ENCODE measurements at places on chromosomes 1 and 21. TPM values are rescaled to one million over a fixed set of nuclear protein-coding genes. Genes with fewer than 3 reads are reported as not detected.
A peak's percentile ranks its signal among the peaks of the same experiment; 100 is the strongest.

SPRR2A gene
- not detected for total RNA-seq

OR2G6 gene
- total RNA-seq: not detected

- H3K36me3 ChIP-seq: no peaks in the 10 kb centered on the region
- no peak overlapping the region for H3K4me3 ChIP-seq
- H3K27me3 ChIP-seq: no peaks in the 10 kb centered on the region
Observed at GRCh38 chr21:27426196-27426595, 459.3 kb upstream of the ADAMTS5 start.

MMP23B gene
- 51.3 TPM for total RNA-seq

GRCh38 chr1:93614541-93614940, 67.1 kb downstream of the BCAR3 start:
- H3K4me1 ChIP-seq: peaks cover 89% of the 10 kb centered on the region
- no peaks in the 10 kb centered on the region for H3K36me3 ChIP-seq

DNA sequence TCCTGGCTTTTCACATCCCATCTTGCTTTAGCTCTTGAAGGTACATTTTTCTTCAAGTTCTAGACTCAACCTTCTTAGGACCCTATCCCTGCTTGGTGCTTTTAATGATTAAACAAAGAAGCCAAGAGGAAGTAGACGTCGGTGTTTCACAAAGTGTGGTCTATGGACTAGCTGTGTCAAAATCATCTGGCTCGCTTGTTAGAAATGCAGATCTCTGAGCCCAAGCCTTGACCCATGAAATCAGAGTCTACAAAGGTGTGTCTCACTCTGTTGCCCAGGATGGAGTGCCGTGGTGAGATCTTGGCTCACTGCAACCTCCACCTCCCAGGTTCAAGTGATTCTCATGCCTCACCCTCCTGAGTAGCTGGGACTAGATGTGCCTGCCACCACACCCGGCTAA, 295.5 kb upstream of the KAZN start:
- H3K27ac ChIP-seq: no peak overlapping the region
- DNase-seq: no peak
- no peaks in the 10 kb centered on the region for H3K36me3 ChIP-seq
- H3K4me3 ChIP-seq: no peak overlapping the region

DNA sequence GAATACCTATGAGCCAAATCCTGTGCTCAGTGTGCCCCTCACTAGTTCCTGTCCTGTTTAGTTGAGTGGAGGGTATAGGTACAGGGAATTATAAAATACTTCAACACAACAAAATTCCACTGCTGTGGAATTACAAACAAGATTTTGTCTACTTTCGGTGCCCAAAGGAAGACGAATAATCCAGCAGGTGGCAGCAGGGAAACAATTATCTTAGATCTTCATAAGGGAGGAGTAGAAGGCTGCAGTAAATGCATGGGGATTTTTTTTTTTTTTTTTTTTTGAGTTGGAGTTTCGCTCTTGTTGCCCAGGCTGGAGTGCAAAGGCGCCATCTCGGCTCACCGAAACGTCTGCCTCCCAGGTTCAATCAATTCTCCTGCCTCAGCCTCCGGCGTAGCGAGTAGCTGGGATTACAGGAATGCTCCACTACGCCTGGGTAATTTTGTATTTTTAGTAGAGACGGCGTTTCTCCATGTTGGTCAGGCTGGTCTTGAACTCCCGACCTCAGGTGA, 2.0 kb upstream of the PIP5K1A start:
- H3K36me3 ChIP-seq: no peaks in the 10 kb centered on the region
- peaks cover 27% of the 10 kb centered on the region for H3K4me1 ChIP-seq
- H3K27ac ChIP-seq: peak overlapping the region; percentile 93
- DNase-seq: peak; percentile 71
- H3K4me3 ChIP-seq: peak overlapping the region; percentile 18

DNA sequence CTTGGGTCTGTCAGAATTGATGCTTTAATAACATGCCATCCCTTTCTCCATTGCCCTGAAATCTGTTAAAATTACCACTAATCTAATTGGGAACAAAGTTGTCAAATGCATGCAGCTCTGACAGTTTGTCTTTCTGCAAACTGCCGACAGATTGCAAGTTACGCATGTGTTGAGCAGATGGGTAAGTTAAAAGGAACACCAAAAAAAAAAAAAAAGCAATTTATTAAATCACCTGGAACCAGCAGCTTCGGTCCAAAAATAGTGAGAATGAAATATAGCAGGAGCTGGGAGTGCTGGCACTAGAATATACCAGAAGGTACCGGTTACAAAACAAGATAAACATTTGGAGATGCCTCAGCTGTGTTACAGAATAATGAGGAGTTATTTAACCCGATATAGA, 149.6 kb upstream of the C1orf87 start:
- H3K36me3 ChIP-seq: no peaks in the 10 kb centered on the region
- no peak for DNase-seq
- H3K4me1 ChIP-seq: no peaks in the 10 kb centered on the region
- H3K4me3 ChIP-seq: no peak overlapping the region
- H3K27me3 ChIP-seq: no peaks in the 10 kb centered on the region

- no peak overlapping the region for H3K4me3 ChIP-seq
- H3K36me3 ChIP-seq: peaks cover 89% of the 10 kb centered on the region
- DNase-seq: no peak
Observed at GRCh38 chr1:24450316-24450715, 34.7 kb downstream of the NIPAL3 start.

- H3K36me3 ChIP-seq: no peaks in the 10 kb centered on the region
- no peak overlapping the region for H3K27ac ChIP-seq
- DNase-seq: no peak
- no peaks in the 10 kb centered on the region for H3K4me1 ChIP-seq
- H3K27me3 ChIP-seq: no peaks in the 10 kb centered on the region
Observed at GRCh38 chr1:79501153-79501552, 494.6 kb upstream of the ADGRL4 start.

SLC19A1 gene
- total RNA-seq: 3.9 TPM

- H3K4me1 ChIP-seq: peaks cover 54% of the 10 kb centered on the region
- DNase-seq: peak; percentile 69
- no peaks in the 10 kb centered on the region for H3K27me3 ChIP-seq
- peaks cover 5% of the 10 kb centered on the region for H3K36me3 ChIP-seq
- H3K27ac ChIP-seq: no peak overlapping the region
Observed at GRCh38 chr1:6350416-6351088, 43.0 kb downstream of the ACOT7 start.

DNA sequence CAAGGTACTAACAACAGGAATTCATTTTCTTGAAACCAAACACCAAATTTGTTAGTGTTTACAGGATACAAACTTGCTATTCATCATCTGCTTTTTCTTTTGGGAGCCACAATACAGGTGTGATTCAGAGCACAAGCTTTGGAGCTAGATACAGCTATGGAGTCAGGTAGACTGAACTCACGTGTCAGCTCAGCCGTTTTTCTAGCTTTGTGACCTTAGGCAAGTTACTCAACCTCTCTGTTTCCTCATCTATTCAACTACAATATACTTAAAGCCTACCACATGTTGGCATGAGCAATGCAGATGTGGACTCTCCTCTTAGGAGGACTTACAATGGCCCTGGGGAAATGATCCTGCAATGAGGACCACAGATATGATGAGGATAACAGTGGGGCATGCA, 6.3 kb downstream of the HTR1D start:
- H3K27ac ChIP-seq: no peak overlapping the region
- H3K27me3 ChIP-seq: peaks cover 24% of the 10 kb centered on the region
- H3K36me3 ChIP-seq: no peaks in the 10 kb centered on the region
- no peak overlapping the region for H3K4me3 ChIP-seq
- no peak for DNase-seq

DNA sequence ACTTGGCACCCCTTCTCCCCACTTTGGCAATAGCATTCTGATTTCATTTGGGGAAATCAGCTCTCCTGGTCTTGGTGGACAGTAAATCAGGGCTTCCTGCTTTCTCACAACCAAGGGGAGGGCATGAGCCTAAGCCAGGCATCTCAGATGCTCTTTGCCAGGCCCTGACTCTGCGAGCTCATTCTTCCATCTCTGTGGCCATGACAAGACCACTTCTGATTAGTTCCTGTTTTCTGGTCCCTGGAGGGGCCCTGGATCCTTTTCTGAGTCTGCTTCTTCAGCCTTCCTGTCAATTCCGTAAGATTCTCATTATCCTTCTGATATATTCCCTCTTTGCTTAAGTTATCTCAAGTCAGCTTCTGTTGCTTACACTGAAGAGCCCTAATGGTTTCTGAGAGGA, 210.4 kb downstream of the HIVEP3 start:
- no peak overlapping the region for H3K4me3 ChIP-seq
- no peak overlapping the region for H3K27ac ChIP-seq
- H3K36me3 ChIP-seq: no peaks in the 10 kb centered on the region
- no peak for DNase-seq

GRCh38 chr1:30805304-30806003, 47.9 kb upstream of the LAPTM5 start:
- DNase-seq: no peak
- H3K4me3 ChIP-seq: no peak overlapping the region
- H3K27me3 ChIP-seq: peaks cover 21% of the 10 kb centered on the region
- no peak overlapping the region for H3K27ac ChIP-seq

- no peaks in the 10 kb centered on the region for H3K27me3 ChIP-seq
- no peaks in the 10 kb centered on the region for H3K36me3 ChIP-seq
- no peak overlapping the region for H3K27ac ChIP-seq
- H3K4me1 ChIP-seq: no peaks in the 10 kb centered on the region
Observed at GRCh38 chr1:186882372-186883134, 53.8 kb downstream of the PLA2G4A start.

GRCh38 chr1:154420961-154421924, 16.1 kb downstream of the IL6R start:
- H3K36me3 ChIP-seq: no peaks in the 10 kb centered on the region
- no peaks in the 10 kb centered on the region for H3K27me3 ChIP-seq
- DNase-seq: no peak
- no peak overlapping the region for H3K4me3 ChIP-seq

DNA sequence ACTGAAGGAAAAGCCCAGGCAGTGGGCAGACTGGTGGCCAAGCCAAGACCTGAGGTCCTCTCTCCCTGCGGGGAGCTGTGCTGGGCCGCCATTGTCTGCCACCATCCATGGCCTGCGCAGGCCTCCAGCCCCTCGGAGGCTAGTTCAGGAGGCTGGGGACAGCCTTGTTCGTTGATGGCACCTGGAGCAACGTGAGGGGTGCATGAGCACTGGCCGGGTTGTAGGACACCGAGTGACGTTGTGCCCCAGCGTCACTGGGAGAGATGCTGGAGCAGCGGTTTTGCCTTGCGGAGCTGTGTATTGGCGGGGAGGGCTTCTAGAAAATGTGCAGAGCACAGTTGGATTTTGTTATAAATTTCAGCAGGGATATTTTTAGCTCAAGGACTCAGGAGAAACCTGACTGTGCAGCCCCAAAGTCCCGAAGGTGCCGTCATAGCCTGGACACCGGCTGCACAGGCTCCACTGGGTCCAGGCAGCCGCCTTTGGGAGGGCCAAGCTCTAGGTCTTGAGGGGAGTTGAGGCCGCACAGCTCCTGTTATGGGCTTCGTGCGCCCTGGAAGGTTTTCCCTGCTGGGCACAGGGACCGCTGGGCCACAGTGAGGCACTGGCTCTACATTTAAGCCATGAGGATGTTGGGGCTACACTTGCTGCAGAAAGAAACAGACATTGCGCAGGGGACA, 48.2 kb upstream of the ADARB1 start:
- DNase-seq: no peak
- peaks cover 19% of the 10 kb centered on the region for H3K4me1 ChIP-seq
- H3K4me3 ChIP-seq: no peak overlapping the region
- H3K27me3 ChIP-seq: no peaks in the 10 kb centered on the region
- no peak overlapping the region for H3K27ac ChIP-seq
- no peaks in the 10 kb centered on the region for H3K36me3 ChIP-seq

DNA sequence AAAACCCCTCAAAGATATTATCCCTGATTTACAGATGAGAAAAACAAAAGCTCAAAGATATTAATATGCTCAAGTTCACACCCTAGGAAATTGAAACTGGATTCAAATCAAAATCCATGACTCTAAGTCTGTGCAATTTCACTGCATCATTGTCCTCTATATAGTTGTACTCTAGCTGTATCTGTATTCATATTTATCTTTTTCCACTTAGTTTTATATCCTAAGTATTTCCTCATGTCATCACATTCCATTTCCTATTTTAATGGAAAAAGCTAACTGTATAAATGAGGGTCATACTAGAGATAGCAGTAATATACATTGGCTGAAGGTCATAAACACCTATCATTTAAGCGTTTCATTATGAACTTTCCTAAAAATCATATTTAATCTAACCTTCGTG, 42.2 kb upstream of the RALGPS2 start:
- no peaks in the 10 kb centered on the region for H3K4me1 ChIP-seq
- no peaks in the 10 kb centered on the region for H3K36me3 ChIP-seq
- no peak overlapping the region for H3K27ac ChIP-seq
- H3K4me3 ChIP-seq: no peak overlapping the region
- no peak for DNase-seq
- H3K27me3 ChIP-seq: no peaks in the 10 kb centered on the region

DNA sequence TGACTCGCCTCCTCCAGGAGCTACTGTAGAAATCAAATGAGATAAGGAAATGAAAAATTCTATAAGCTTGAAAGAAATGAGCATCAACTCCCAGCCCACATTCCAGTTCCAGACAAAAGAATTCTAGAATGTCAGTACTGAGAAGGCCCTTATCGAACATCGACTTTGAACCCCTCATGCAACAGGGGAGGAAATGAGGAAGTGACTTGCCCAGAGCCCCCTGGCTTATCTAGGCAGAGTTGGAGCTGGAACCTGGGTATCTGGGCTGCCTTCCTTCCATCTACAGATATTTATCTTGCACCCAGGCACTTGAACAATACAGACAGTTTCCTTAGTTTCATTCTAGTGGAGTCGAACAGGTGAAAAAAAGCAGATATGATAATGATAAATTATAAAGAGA, 22.3 kb downstream of the MECR start:
- no peak overlapping the region for H3K27ac ChIP-seq
- H3K27me3 ChIP-seq: no peaks in the 10 kb centered on the region
- peaks cover 16% of the 10 kb centered on the region for H3K36me3 ChIP-seq
- H3K4me1 ChIP-seq: peaks cover 3% of the 10 kb centered on the region
- DNase-seq: no peak

GRCh38 chr1:61782771-61783170, 40.5 kb downstream of the PATJ start:
- peak; percentile 57 for DNase-seq
- H3K27ac ChIP-seq: no peak overlapping the region
- H3K27me3 ChIP-seq: no peaks in the 10 kb centered on the region
- peaks cover 21% of the 10 kb centered on the region for H3K36me3 ChIP-seq
- peaks cover 5% of the 10 kb centered on the region for H3K4me1 ChIP-seq

MROH9 gene
- not detected for total RNA-seq

DNA sequence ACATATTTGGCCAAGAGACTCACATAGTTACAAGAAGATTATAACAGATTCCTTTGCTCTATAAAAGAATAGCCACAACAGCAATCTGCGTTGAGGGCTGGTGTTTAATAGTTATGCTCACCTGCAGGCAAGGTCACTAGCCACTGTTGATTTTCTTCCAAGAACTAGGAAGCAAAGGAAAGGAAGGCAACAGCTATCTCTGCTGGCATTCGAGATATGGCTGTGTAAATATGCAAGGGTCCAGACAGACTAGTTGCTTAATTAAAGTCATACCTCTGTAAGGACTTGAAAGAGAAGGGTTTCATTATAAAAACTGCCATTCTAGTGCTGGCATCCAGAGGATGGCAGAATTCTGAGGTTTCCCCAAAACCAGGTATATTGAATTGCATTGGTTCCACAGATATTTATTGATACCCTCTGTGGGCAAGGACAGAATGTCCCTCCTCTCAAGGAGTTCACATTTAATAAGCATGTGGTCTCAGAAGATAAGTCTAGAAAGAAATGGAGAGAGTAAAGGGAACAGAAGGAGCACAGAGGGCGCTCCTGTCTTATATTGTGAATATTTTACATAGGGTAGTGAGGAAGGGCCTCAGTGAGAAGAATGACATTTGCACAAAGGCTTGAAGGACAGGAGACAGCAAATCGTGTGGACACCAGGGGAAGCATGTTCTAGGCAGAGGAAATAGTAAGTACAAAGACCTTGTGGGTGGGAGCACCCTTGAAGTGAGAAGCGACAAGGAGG, 23.6 kb upstream of the PLEKHA6 start:
- H3K36me3 ChIP-seq: no peaks in the 10 kb centered on the region
- peaks cover 11% of the 10 kb centered on the region for H3K4me1 ChIP-seq
- no peak overlapping the region for H3K27ac ChIP-seq
- no peak for DNase-seq

Measured in stomach (tissue), 19 donors.